ENCODE measurements at places on chromosomes 16 and 17.

DNA sequence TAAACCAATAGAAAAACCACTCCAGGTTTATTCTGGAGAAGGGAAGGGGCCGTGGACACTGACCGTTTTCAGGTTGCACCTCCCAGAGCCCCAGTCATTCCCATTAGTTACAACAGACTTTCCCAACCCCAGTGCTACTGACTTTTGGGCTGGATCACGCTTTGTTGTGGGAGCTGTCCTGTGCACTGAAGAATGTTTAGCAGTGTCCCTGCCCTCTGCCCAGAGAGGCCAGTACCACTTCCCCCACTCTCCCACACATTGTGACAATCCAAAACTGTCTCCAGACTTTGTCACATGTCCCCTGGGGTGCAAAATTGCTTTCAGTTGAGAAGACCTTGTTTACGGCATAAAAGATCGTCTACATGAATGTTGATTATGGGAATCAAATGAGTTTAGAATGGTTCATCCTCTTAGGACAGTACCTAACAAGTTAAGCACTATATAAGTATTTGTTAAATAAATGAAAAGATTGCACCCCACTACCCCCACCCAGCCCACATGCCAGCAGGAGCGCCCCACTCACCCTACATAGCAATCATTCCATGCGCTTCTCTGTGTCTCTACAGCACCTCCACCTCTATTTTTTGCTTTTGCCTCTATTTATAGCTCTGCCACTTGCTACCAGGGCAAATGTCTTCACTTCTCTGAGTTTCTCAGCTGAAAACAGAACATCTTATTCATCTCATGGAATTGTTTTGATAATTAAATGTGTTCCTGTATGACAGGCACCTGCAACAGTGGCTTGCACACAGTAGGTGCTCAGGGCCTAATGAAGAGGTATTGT is 104.9 kb downstream of the AXIN2 start:
- DNase-seq, result peak; percentile 13

GRCh38 chr17:42632949-42633444 is 23.5 kb downstream of the TUBG1 start:
- DNase-seq, result no peak

- no peak for DNase-seq
Measured at GRCh38 chr17:47117386-47117785, 71.7 kb downstream of the CDC27 start.

- no peak for DNase-seq
Measured at GRCh38 chr17:36667922-36668321, 66.5 kb downstream of the MRM1 start.

DNA sequence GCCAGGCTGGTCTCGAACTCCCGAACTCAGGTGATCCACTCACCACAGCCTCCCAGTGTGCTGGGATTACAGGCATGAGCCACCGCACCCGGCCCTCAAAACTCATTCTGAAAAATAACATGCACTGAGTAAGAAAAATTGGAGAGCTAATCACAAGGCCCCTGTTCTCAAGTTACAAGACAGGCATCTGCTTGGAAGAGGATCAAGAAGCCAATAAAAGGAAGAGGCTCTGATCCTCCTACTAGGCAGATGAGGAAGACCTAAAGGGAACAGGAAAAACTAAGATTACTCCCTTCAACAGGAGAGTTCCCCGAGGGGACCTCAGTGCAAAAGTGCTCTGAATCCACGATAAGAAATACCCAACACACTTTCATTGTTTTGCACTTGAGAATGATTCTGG is 18.4 kb downstream of the BLMH start:
- no peak for DNase-seq

DNA sequence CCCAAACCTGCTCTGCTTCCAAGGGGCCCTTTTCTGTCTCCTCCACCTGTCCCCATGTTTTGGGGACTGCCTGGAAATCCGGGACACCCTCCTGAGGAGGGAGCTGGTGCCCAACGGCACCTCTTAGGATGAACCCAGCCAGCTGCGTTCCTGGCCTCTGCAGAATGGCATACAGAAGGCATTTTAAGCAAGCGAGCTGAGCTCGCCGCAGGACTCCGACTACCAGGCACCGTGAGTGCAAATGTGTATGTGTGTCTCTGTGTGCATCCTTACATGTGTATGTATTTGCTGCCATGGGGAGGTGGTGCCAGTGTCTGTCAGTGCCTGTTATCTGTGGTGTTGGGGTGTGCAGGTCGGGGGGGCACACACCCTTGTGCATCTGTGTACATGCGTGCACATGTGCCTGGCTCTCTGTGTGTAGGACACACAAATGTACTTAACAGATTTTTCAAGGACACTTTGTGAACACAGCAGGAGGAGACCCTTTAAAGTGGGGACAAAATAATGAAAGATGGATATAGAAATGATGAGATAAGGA is 39.3 kb downstream of the ABAT start:
- DNase-seq, result no peak

- DNase-seq, result no peak
Measured at GRCh38 chr16:9091867-9092281, 430 bp downstream of the HAPSTR1 start.

Data from gastrocnemius medialis (tissue), 4 donors.